ENCODE measurements at places on chromosomes 3 and 15.

DNA sequence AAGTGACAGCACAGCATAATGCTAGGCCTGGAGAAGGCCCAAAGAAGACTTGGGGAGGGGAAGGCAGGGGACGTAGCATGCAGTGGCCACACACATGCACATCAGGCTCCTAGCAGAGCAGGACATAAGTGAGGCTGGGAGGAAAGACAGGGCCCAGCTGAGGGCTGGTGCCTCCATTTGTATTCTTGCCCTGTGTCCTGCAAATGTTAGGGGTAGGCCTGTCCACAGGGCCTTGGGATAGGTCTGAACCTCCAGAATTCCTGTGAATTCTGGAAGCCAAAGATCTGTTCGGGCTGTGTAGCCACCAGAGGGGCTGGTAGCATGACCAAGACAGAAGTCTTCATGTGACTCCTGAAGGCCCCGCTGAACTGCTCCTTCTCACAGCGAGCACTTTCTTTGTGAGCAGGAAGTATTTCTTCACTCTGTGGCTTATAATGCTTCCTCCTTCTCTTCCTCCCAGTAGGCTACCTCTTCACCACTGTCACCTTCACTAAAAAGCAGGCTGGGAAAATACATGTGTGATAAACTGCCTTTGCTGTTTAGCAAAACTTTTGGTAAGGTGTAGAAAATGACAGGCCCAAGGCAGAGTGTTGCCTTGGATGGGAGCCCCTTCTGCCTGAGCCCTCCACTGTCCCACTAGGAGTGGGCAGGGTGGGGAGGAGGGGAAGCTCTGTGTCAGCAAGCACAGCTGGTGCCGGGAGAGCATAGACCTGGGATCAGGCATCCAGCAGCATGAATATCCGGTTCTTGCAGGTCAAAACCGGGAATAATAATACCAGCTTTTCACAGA, 8.4 kb downstream of the CERS3 start:
- DNase-seq: no peak

GRCh38 chr15:65211482-65211982, 259 bp upstream of the CILP start:
- DNase-seq: no peak

DNA sequence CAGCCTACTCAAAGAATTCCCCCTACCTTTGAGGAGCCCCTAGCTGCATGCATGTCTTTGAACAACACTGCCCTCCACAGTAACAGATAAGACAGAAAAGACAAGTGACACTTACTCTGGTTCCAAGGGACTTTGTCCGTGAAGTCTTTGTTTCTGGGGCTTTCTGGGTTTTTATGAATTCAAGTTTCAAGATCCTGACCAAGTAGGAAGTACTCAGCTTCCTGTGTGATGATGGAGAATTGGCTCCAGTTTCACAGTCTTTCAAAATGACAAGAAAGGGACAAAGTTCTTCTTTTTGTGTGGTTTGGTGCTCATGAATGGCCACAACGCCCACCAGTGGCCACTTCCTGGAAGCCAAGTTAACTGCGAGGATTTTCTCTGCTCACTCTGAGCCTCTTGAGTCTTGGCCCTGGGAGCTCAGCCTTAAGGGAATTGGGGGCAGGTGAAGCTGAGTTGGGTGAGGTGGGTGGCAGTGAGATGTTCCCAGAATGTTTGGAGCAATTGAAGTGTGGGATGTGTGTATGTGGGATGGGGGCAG, at the start of gene CCR1:
Gene CCR1, minus strand, starts transcription at position 147 of the 538 bp plus-strand sequence. CDS start 4,000 bp downstream, outside the sequence.
- no peak for DNase-seq

- DNase-seq: no peak
Measured at GRCh38 chr3:69723389-69723788, 15.9 kb upstream of the MITF start.

- DNase-seq: no peak
Measured at GRCh38 chr3:143977341-143978262, 6.0 kb downstream of the DIPK2A start.

DNA sequence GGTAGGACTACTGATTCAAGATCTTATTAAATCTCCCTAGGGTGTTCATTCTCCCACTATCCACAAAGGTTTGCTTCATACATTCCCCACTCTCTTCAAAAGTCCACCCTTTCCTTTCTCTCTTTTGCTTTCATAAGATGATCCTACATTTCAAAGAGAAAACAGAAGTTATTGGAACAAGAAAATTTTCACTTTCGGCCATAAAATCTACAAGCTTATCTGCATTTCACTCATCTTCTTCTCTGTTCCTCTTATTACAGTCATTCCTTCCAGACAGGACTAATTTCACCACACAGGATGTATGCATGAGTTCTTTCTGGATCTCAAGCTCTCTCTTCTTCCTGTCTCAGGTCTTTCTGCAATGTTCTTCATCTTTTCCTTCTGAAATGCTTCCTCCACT, 238.7 kb downstream of the ISL2 start:
- DNase-seq: no peak

- no peak for DNase-seq
Measured at GRCh38 chr15:74364936-74365597, 2.4 kb downstream of the CYP11A1 start.

DNA sequence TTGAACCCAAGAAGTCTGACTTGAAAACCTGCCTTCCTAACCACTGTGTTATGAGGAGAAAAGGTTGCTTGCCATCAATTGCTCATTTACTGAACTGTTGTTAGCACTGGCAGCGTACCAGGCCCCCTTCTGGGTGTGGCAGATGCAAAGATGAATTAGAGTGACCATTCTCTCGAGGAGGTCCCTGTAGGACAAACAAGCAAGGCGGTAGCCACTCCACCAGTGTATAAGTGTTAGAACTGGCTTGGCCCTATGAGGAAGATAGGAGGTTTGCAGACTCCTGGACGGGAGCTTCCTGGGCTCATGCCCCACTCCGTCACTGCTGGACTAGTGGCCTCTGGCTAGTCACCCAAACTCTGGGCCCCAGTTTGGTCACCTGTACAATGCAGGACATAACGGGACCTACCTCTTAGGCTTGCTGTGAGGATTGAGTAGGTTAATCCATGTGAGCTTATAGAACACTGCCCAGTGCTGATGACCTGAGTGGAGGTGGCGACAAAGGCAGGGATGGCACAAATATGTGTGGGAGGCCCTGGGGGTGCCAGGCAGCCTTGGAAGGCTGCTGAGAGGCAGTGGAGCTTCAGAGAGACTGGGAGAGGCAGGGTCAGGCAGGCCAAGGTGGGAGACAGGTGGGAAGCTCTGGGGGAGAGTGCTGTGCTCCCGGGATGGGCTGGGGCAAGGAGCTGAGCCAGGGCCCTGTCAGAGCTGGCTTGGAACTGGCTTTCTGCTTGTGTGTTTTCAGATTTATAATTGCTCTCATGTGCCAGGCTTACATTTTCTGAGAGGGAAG, 145.9 kb downstream of the DNAJB8 start:
- no peak for DNase-seq

GRCh38 chr15:35702946-35703495, 157.1 kb upstream of the DPH6 start:
- DNase-seq: no peak

GRCh38 chr15:96360581-96361308, 30.2 kb downstream of the NR2F2 start:
- DNase-seq: no peak

DNA sequence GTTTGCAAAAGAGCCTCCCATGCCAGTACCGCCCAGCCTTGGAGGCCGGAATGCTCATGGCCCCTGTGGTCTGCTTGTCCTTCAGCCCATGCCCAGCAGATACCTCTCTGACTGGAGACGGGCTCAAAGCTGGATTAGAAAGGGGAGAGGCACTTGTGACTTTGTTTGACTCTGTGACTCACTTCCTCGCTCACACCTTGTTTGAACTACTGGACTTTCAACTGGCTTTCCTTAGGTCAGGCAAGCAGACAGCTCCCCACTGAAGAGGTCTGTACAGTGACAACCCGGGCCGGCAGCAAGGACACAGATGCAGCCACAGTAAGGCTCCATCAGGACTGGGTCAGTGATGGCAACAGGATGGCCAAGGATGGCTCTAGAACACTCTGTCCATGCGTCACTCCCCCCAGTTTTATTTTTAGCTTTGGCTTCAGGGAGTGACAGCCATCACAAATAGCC, 98.6 kb upstream of the ABHD17C start:
- DNase-seq: no peak

DNA sequence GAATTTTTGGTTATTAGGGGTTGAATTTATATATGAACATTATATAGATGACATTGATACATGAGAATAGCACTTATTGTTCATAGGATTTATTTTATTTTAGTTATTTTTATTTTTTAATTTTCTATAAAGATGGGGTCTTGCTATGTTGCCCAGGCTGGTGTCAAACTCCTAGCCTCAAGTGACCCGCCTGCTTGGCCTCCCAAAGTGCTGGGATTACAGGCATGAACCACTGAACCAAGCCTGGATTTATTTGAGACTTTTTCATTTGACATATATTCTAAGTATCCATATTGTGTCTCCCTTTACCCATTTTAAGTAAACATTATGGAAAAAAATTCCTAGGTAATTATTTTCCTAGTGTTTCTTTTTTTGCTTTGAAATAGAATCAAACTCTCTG, 12.5 kb downstream of the PAQR9 start:
- DNase-seq: no peak

- no peak for DNase-seq
Measured at GRCh38 chr3:46954178-46954577, 22.4 kb downstream of the CCDC12 start.

DNA sequence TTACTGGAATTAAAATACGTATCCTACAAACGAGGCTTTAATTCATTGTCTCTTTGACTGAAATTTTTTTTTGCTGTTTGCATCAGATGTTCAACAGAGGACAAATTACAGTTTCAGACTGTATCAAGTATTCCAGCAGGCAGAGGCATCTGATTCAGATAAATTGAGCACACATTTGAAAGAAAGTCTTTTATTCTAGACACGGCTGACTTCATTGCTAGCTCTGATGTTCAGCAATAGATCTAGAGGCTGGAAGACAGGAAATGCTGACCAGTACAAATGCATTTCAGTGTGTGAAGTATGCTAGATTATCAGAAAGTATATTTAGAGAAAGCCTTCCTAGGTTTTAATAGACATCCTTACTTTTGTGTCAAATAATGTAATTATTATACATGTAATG, 472.2 kb downstream of the NLGN1 start:
- DNase-seq: no peak

DNA sequence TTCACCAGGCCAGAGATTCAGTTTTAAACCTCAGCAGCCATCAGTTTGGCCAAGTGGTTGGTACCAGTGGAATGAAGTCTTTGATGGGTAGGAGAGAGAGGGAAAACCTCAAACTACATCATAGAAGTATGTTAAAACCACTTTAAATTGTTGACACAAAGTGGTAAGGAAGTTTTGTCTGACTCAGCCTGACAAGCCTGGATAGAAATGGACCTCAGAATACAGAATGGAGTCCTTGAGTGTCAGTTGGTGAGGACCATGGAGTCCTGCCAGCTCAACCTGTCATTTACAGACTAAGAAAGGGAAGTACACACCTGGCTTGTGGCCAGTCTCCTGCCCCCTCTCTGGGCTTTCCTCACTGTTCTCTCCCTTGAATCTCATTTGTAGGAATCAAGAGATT, 12.1 kb downstream of the EAF1 start:
- no peak for DNase-seq

DNA sequence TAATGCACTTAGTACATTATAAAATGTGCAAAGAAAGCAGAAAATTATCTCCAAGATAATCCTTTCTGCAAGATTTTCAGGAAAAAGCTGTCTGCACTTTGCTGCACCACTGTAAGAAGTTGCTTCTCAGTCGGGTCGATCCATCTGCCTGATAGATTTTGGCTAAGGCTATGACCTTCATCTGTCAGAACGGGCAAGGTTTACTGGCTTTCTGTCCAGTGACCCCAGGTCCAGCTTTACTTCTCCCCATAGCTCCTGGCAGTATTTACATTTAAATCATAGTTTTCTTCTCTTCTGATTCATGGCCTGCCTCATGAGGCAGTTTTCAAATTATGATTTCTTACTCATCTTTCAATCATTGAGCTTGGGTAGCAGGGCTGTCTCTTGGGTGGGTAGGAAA, 422.7 kb downstream of the EPHB1 start:
- DNase-seq: no peak

DNA sequence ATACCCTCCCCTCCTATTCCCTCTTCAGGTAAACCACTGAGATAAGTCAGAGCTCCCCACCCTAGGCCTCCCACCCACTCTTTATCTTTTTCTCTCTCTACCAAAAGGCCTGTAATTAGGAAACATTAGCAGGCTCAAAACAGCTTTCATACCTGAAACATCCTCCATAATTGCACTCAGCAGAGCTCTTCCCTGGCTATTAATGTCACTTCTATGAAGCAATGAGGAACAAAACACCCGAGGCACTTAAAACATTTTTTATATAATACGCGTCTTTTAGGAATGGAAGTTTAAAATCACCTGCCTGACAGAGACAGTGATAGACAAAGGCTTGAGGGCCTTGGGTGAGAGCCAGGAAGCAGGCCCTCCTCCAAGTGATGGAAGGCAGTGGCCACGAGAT, 138.9 kb downstream of the EPHB1 start:
- no peak for DNase-seq

DNA sequence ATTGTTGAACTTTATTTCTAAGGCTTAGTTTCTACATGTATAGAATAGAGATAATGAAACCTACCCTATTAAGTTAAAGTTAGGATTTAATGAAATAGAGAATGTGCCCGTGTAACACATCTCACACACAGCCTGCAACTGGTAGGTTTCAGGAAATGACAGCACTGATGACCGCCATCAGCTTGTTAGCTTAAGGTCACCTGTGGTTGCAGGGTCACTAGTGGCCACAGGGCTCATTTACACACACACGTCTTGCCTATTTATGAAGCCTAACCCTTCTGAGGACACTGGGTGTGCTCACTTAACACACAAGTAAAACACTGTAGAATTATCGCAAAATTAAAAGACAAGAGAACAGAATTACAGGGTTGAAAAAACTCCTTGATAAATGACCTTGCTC, 20.1 kb downstream of the CHRM5 start:
- no peak for DNase-seq

DNA sequence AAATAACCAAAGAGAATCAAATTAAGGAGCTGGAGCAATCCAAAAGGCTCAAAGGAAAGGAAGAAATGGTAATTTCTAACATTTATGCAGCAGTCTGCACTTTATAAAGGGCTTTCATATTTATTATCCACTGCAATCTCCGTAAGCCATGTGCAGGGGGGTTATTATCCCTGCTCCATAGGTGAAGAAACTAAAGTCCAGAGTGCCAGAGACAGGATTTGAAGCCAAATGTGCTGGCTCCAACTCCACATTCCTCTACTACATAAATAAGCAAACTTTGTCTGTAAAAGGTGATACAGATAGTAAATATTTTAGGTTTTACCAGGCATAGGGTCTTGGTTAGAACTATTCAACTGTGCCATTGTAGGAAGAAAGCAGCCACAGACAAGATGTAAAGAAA, 221.4 kb downstream of the MINAR1 start:
- no peak for DNase-seq

DNA sequence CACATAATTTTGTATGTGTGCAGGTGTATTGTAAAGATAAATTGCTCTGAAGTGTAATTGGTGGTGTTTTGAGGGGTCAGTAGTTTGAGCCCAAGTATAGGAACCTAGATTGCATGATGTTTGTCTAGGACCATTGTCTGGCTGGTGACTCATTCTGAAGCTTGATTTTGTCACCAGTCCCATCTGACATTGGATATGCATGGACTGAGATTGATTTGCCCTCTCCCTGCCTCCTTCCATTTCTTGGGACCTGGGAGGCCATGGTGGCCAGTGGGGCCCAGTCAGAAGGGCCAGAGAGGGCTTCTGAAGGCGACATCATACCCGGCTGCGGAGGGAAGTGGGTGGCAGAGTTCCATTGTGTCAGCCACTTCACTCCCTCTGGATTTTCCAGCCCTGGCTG, 62.3 kb downstream of the PDIA5 start:
- DNase-seq: no peak

All from NCI-H526 (cell line).